Left kidney (tissue), 8 donors: ENCODE measurements at places on chromosomes 5 and 9.

DNA sequence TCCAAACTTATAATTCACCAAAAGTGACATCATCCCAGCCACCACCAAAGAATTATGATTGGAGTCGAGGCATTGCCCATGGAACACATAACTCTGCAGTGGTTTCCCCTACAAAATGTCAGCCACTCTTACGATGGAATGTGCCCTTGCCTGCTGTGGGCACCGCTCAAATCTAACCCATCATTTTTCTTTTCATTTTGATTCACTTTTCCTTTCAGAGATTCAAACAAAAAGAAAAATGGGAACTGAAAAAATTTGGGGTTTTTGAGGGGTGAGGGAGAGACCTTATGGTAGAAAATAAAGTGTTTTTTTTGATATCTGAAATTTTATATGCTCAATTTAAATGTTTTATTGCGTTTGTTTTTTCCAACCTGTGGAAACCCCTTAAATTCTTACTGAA, 28.1 kb downstream of the SMARCA2 start:
- no peak for DNase-seq

DNA sequence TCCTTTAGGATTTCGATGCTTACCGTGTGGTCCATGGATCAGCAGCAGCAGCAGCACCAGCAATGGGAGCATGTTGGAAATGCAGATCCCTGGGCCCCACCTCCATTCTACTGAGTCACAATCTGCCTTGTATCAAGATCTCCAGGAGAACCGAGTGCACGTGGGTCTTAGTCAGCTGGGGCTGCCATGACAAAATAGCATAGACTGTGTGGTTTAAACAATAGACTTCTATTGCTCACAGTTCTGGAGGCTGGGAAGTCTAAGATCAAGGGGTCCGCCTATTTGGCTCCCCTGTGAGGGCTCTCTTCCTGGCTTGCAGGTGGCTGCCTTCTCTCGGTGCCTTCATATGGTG, 1.3 kb upstream of the PROP1 start:
- no peak for DNase-seq

DNA sequence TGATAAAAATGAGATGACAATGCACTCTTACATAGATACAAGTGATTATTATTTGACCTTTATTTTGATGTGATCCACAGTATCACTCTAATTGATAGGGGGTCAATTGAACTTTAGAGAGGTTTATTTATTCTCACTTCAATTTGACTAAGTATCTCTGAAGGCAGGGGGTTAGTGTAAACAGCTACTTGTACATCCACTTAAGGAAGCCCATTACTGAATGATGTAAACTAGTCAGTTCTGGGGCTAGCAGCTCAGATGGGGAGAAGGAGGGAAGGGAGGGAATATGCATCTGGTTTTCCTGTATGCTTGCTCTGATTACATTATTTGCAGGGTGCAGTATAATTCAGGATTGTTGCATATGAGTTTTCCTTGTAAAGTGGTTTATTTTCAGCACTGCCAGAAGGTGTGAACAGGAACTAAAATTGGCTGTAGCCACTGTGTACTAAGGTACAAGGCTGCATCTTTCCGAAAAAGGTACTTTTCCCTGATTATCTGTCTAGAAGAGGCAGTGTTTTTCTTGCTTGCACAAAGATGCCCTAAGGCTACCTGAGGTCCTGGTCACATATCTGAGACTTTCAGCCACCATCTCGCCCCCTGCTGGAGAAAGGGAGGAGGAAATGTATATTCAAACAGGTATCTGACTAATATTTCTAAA, 51.2 kb downstream of the MRPS27 start:
- DNase-seq = no peak

GRCh38 chr5:163408311-163408923, 29.0 kb upstream of the CCNG1 start:
- peak; percentile 52 for DNase-seq

DNA sequence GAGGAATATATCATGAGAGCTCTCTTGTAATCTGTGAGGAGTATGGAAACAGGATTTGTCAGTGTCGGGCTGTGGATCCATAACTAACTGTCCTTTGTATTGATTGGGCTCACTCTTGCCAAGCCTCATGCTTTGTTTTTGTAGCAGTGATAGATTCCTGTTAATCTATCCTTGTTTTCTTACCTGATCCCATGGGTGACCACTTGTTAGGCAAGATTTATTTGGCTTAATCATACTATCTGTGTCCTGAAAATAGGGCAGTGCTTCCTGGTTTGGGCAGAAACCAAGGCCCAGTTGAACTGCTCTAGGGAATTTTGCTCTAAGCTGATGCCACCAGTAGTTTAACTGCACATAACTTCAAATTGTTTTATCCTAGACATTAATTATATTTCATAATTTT, 6.1 kb downstream of the NDFIP1 start:
- no peak for DNase-seq
